ENCODE measurements at places on chromosomes 7 and 10.

DNA sequence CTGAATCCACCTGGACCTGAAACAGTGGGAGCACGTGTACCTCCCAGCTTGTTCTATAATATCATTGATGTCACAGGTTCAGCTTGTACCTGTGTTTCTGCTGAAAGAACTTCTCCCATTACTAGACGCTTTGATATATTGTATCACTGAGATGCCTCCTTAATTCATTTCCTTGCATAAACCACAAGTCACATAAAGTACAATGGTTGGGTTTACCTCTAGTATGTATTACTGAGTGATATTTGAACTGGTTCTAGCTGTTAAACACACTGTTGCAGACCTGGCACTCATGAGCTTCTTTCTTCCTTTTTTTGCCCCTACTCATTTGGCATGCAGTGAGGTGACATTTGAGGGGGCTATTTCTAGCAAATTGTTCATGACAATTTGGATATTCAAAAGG is 106.6 kb upstream of the KLF14 start:
- DNase-seq: no peak

- no peak for DNase-seq
These were observed 394.8 kb upstream of the IGFBP3 start for GRCh38 chr7:46315891-46316290.

- DNase-seq: no peak
These were observed 554.9 kb upstream of the NRP1 start for GRCh38 chr10:33889371-33889770.

- no peak for DNase-seq
These were observed 45.3 kb downstream of the TMEM178B start for GRCh38 chr7:141119187-141119586.

DNA sequence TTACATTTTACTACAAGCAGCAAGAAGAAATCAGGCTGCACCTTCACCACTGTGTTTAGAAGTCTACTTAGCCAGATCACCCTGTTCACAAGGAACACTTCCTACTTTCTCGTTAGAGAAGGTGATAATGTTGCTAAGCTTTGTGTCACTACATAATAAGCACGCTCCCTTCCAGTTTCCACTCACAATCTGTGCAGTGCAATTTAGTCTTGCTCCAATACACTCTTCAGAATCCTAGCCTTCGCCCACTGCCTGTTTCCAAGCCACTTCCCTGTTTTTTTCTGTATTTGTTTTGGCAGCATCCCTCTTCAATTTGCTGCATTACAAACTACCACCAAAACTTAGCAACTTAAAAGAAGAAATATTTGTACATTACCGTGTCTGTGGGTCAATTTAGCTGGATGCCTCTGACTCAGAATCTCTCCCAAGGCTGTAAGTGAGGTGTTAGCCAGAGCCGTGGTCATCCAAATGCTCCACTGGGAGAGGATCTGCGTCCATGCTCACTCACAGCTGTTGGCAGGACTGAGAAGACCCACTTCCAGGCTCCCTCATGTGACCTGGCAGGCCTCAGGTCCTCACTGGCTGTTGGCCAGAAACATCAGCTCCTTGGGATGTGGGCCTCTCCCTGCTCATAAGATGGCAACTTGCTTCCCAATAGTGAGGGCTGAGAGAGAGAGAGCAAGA is 110.4 kb downstream of the PON1 start:
- no peak for DNase-seq

- no peak for DNase-seq
These were observed 152.4 kb upstream of the ADCY1 start for GRCh38 chr7:45421806-45422205.

- no peak for DNase-seq
These were observed 328.9 kb downstream of the RPS24 start for GRCh38 chr10:78362406-78363022.

DNA sequence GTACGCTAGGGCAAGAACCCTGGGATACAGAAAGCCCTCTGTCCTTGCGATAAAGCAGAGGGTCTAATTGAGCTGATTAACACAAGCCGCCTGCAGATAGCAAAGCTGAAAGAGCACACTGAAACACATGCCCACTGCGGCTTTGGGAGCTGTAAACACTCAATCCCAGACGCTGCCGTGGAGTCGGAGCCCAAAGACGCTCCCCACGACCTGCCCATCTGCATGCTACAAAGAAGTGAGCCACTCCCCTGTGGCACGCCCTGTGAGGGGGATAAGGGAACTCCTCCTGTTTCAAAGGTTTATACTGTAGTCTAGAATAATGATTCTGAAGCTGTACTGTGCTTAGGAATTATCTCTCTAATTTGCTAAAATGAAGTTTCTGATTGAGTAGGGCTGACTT is 985.6 kb upstream of the GHITM start:
- DNase-seq: no peak
